ENCODE measurements at places on chromosomes 12 and 14.

- DNase-seq, result no peak
Observed at GRCh38 chr12:54975272-54975671, 9.3 kb downstream of the TESPA1 start.

GRCh38 chr12:20320552-20320951 lies 47.8 kb upstream of the PDE3A start:
- DNase-seq, result no peak

DNA sequence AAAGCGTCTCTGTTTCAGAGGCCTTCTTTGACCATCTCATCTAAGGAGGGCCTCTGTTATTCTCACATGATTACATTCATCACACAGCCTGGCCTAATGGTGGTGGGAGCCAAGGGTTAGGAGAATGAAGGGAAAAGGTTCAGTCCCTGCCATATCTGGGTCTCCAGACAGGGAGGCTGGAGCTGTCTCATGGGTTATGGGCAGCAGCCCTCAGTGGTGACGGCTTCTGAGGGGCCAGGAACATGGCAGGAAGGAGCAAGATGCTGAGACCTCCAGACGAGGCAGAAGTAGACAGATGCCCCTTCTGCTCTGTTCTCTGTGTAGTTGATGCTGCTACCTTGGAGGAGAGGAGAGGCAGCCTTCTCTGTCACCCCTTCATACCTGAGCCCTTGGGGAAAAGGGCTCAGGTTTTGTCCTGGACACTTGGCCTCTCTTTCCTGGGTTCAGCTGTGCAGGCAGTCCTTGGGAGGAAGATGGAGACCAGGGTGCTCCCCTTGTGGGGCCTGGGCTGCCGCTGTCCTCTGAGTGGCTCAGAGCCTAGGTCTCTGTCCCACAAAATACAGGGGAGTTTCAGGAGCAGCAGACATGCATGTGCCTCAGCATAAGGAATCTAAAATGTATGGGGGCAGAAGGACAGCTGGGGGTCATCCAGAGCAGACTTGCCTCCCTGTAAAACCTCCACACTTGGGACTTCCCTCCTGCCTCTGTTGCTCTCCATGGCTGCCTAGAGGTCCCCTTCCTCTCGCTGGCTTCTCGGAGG lies 3.6 kb downstream of the IFI27L2 start:
- DNase-seq, result no peak

DNA sequence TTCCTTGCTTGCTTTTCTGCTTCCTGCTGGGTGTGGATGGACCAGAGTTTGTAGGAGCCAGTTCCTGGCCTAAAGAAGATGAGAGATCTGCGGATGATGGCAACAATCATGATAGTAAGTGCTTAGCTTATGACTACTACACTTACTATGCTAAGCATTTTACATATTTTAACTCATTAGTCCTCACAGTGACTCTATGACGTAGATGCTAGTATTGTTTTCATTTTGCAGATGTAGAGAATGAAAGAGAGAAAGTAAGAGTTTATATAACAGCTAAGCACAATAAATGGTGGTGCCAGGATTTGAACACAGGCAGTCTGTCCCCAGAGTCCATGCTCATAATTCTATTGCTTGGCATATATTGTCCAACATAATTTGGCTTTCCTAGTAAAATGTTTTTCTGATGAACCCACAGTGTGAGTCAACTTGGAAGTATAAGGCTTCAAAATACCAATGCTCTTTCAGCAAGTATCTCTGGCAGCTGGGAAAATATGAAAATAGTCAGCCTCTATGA lies 363.2 kb upstream of the DDHD1 start:
- no peak for DNase-seq

DNA sequence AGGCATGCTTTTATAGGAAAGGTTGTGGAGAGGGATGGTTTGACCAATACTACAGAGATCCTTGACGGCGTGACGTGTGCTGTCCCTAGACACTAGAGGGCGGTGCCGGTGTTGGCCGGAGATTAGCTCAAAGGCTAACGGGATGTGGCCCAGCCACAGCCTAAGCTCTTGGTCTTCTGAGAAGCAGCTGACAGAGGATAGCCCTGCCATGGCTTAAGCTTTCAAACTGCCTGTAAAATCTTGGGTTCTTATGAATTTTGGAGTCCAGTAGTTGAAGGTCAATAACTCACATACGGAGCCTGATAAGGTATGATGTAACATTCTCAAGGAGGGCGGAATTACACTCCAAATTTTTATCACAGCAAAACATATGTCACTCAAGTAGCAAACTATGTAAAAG lies 515.7 kb upstream of the ATXN7L3B start:
- peak; percentile 10 for DNase-seq

GRCh38 chr12:88923631-88924030 lies 343.4 kb upstream of the KITLG start:
- DNase-seq, result no peak

- DNase-seq, result no peak
Observed at GRCh38 chr12:100919116-100919515, 124.5 kb downstream of the ANO4 start.

- no peak for DNase-seq
Observed at GRCh38 chr14:103699901-103700752, 15.1 kb downstream of the XRCC3 start.

- DNase-seq, result no peak
Observed at GRCh38 chr14:85191986-85192385, 338.0 kb upstream of the FLRT2 start.

DNA sequence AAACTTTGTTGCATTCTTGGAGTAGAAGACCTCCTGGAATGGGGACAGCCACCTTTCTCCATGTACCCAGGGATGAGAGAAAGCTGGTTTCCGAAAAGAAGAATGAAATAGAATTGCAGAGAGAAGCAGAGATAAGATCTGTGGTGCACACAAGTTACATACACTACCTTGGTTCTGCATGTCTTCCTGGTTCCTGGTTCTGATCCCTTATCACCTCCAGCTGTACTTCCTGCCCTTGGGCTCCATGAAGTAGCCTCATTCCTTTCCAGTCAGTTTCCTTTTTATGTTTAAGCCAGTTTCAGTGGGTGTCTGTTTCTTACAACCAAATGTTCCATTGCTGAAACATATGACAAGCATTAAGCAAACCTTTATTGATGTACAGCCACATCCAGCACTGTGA lies 69.3 kb downstream of the FBXW8 start:
- no peak for DNase-seq

- DNase-seq, result no peak
Observed at GRCh38 chr12:55839345-55840140, 3.2 kb downstream of the MMP19 start.

GRCh38 chr12:130752692-130753230 lies 36.7 kb upstream of the RIMBP2 start:
- DNase-seq, result no peak

DNA sequence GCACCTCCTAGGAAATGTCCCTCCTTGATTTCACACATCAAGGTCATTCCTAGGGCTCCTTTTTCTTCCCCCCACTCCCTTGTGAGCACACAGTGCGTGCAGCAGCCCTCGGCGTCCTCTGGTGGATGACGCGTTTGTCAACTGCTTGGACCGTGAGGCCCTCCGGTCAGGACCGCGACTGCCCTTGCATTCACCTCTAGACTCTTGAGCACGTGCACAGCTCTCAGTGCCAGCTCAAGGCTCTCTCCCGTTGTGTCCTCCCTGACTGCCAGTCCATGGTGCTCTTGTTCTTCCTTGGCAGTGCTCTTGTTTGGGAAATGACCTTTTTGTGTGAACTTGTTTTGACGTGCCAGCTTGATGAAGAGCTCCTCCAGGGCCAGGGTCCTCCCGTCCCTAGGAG lies 67.9 kb downstream of the TSPAN9 start:
- no peak for DNase-seq

DNA sequence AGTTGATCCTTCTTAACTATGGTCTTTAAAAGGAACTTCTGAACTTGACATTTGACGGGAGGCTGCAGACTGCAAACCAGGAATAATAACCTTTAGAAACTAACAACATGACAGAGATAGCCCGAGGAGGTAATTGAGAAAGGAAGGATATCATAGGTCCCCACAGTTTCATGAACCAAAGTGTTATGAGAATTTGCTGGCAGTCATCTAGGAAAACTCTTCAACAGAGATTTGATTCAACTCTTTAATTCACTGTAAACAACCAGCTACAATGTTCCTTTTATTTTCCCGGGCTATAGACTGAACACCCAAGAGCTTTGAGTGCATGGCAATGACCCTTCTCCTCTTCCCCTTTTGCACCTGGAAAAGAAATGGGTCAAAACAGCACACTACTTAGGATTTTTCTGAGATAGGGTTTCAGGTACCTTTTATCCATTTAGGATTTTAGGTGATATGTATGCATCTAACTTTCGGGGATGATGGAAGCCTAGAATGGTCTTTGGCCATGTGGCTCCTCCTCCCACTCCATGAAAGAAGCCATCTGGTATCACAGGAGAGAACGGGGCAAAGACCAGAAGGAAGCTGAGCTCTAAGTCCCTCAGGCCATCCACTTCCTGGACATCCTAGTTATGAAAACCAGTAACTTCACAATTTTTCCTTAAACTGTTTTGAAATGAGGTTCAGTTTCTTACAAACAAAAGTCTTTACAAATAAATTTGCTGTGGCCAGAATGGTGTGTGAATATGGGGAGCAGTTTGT lies 23.0 kb downstream of the GLT8D2 start:
- DNase-seq, result peak; percentile 23

- DNase-seq, result no peak
Observed at GRCh38 chr12:132471011-132471857, 18.7 kb upstream of the FBRSL1 start.

- no peak for DNase-seq
Observed at GRCh38 chr14:73665130-73665529, 20.3 kb downstream of the DNAL1 start.

DNA sequence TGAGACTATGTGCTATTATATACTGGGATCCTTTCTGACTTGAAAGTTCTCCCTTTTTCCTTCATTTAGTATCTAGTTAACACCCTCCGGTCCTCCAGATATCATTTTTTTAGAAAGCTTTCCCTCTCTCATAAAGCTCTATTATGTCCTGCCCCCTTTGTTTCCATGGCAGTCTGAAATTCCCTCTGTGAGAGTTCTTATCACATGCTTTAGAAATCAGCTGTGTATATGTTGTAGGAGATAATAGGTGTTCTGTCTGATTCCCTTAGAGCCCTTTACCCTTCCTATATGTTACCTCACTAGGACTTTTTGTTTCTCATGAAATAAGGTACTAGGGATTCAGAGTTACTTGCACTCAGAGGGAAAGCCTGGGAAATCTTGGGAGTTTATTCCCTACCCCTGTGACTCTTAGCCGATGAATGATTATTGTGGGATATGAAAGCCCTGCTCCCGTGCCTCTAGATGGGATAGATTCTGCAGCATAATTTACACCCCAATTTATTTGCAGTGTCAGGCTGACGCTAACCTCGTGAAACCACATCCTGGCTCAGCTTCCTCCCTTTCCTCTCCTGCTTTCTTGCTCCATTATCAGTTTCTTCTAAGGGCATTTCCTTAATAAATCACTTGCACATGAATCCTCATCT lies 448.4 kb downstream of the MDGA2 start:
- DNase-seq, result no peak

DNA sequence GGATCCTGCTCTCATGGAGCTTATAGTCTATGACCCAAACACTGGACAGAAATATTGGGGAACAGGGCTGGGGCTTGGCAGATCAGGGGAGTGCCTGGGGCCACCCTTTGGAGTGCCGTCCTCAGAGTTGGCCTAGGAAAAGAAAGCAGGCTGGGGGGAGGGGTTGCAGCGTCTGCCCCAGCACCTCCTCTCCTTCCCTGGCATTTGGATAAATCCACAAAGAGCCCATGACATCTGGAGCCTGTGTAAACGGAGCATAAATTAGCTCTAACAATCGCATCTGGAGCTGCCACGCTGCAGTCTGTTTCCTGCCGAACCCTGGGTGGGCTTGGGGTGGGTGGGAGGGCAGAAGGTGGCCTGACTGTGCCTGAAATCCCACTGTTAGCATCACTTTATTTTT lies 63.8 kb downstream of the MVK start:
- DNase-seq, result no peak

DNA sequence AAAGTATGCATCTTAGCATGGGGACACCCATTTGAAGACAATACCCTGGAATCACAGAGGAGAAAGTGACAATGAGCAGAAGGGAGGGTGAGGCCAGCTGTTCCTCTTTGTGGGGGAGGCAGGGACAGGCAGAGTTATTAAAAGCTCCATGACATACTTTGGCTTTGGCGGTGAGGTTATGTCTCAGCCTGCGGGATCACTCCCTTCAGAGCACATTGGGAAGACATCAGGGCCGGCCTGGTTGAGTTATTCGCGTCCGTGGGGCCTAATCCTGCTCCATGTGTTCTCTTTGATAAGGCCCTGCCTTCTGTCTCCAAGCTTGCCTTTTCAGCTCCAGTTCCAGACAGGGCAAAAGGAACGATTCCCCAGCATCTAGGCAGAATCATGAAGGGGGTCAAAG lies 98.8 kb upstream of the NTF3 start:
- no peak for DNase-seq

- DNase-seq, result no peak
Observed at GRCh38 chr12:73235387-73235786, 963.2 kb downstream of the TRHDE start.

GRCh38 chr14:58914279-58914855 lies 274.1 kb upstream of the DAAM1 start:
- DNase-seq, result peak; percentile 33

- no peak for DNase-seq
Observed at GRCh38 chr12:109727039-109727723, 13.6 kb downstream of the FAM222A start.

GRCh38 chr12:127911291-127911690 lies 355.7 kb upstream of the TMEM132C start:
- no peak for DNase-seq

GRCh38 chr14:75264036-75264435 lies 14.6 kb upstream of the FOS start:
- no peak for DNase-seq

DNA sequence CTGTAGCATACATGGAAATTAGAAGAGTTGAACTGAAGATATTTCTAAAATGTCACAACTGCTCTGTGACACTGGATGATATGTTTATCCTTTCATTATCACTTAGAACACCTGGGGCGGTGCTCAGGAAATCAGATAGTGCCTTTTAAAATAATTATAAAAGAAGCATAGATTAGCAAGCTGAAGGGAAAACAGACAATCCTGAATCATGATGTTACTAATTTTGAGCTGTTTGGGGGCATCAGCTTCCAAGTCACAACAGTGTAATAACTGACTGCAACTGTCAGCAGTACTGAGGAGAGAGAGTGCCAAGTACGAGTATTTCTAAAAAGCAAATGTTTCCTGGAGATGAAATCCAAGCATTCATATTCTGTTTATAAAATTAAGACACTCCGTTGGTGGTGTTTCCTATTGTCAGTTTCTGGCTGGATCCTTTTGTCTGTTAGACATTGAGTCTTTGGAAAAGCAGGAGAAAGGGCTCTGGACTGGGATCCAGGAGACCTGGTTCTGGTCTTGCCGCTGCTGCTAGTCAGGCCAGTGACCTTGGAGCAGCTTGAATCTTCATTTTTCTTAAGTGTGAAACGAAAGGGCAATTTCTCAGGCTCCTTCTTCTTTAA lies 380.1 kb downstream of the EGLN3 start:
- DNase-seq, result no peak

- no peak for DNase-seq
Observed at GRCh38 chr12:53644133-53644532, 18.0 kb upstream of the ATF7 start.

DNA sequence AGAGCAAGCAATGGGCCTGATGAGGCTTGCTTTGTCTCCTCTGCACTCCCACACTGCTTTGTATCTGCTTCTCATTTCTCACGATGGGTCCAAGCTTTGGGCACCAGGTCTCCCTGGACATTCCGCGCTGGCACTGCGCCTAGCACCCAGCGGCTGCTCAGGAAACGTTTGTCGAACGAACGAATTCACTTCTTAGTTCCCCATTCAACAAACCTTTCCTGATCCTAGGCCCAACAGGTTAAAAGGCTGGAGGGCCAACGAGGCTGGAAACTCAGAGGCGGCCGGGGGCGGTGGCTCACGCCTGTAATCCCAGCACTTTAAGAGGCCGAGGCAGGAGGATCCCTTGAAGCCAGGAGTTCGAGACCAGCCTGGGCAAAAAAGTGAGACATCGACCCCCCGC lies 1.0 kb upstream of the GLRX5 start:
- no peak for DNase-seq

All from RPMI7951 (cell line).